ENCODE measurements at places on chromosomes 5 and 9. TPM values are rescaled to one million over a fixed set of nuclear protein-coding genes. Genes with fewer than 3 reads are reported as not detected.

- DNase-seq: no peak
These were observed 8.1 kb downstream of the TNFAIP8 start for GRCh38 chr5:119363936-119364335.

DNA sequence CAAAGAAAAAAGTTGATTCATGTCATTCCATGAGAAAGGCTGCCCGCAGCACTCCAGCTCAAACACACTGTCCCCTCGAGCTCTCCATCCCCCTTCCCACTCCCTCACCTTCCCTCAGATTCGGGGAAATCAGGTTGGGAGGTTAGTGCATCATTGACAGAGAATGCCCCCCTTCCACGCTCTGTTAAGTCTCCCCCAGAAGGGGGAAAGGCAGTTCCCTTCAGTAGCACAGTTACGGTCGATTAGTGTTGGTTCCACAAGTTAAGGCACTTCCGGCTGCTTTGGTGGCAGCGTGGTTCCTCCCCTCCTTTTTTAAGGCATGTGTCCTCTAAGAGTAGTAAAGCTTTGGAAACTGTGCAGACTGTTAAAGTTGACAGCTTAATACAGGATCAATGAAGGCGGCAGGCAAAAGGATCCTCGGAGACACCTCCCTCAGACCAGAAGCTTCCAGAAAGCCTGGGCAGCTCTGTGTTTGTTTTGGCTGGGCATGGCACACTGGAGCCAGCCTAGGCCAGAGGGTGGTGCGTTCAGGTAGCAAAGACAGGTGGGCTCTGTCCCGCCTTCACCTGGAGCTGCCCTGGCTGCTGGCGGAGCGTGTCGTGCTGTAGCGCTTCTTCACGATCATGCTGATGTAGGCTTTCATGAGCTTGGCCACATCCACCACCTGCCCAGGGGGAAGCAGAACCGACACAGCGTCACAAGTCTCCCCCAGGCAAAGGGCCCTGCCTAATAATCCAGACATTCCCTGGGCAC is 49.5 kb upstream of the RETREG1 start:
- no peak for DNase-seq

DNA sequence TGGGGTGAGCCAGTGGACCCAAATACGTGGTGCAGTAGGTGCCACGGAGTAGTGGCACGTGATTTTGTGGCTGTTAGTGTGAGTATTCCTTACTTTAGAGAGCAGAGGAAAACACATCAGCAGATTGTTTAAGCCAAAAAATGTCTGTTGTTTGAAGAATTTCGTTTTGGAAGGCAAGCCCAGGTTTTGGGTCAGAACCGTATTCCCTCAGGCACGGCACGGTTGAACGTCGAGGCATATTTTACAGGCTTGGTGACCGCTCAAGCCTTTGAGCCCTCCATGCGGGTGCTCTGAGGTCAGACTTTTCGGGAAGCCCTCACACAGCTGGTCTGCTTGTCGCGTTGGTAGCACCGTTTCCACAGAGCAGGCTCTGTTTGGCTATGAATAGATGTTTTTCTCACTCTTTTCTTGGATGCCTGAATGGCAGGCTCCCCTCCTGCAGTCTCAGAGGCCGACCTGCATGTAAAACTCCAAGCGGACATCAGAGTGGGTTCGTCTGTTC is 27.2 kb downstream of the NEK6 start:
- DNase-seq: no peak

- DNase-seq: no peak
These were observed 252.8 kb downstream of the MAST4 start for GRCh38 chr5:66848749-66849641.

DNA sequence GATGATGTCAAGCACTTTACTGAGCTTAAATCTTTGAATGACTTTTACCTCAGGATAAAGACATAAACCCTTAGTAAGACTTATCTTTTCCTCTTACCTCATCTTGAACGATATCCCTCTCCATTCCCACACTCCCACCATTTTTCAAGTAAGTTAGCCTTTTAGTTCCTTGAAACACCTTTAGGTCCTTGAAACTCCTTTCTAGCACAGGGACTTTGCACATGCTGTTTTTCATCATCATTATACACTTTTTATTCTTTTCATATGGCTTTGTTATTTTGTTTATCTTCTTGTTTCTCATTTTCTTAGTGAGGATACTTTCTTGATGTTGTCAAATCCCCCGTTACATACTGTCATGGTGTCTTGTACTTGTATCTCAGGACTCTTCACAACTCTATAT is 24.8 kb downstream of the YTHDC2 start:
- DNase-seq: no peak

DNA sequence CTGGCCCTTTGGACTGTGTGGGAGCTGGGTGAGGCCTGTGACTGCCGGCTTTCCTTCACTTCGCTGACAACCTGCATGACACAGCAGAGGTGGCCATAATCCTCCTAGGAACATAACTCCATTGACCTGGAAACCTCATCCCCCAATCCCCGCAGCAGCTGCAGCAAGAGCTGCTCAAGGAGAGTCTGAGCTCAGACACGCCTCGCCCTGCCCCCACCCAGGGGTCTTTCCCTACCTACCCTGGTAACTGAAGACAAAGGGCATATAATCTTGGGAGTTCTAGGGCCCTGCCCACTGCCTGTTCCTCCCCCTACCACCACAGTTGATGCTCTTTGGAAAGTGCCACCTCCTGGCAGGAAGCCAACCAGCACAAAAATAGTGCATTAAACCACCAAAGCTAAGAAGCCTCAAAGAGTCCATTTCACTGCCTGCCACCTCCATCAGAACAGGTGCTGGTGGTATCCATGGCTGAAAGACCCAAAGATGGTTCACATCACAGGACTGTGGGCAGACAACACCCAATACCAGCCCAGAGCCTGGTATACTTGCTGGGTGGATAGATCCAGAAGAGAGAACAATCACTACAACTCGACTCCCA is 18.4 kb downstream of the TRIM36 start:
- DNase-seq: no peak

DNA sequence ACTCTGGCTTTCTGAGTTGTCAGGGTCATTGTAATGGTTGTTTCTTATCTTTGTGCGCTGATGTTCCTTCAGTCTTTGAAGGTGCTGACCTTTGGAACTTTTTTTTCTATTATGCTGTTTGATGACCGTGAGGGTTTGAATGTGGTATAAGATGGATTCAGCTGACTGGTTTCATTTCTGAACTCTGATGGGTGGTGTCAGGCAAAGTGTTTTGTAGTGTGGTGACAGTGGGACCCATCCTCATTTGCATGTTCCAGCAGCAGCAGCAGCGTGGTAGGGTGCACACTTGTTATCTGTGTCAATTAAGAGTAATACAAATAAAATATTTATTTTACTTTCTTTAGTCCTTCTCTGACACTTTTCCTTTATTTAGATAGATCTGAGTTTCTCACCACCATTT is 227.7 kb upstream of the PRR16 start:
- DNase-seq: no peak

GRCh38 chr5:43042626-43043399 is 2.7 kb upstream of the ANXA2R start:
- peak; percentile 81 for DNase-seq

GRCh38 chr5:87388129-87388528 is 24.6 kb downstream of the CCNH start:
- no peak for DNase-seq

GRCh38 chr9:93486268-93486667 is 32.9 kb upstream of the FAM120AOS start:
- DNase-seq: no peak

GRCh38 chr5:79205965-79206364 is 30.0 kb upstream of the JMY start:
- no peak for DNase-seq

DNA sequence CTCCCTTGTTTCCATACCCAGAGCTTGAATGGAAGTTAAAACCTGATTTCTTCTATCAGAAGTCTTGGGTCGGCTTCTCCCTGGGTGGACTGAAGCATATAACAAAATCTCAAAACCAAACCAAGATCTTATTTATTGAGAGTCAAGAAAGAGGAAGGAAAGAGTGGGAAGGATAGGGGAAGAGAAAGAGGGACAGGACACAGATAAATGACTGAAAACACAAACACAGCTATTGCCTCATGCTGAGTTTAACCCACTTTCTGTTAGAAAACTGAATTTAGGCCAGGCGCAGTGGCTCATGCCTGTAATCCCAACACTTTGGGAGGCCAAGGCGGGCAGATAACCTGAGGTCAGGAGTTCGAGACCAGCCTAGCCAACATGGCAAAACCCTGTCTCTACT is 92.9 kb downstream of the PALM2AKAP2 start:
- DNase-seq: no peak

DNA sequence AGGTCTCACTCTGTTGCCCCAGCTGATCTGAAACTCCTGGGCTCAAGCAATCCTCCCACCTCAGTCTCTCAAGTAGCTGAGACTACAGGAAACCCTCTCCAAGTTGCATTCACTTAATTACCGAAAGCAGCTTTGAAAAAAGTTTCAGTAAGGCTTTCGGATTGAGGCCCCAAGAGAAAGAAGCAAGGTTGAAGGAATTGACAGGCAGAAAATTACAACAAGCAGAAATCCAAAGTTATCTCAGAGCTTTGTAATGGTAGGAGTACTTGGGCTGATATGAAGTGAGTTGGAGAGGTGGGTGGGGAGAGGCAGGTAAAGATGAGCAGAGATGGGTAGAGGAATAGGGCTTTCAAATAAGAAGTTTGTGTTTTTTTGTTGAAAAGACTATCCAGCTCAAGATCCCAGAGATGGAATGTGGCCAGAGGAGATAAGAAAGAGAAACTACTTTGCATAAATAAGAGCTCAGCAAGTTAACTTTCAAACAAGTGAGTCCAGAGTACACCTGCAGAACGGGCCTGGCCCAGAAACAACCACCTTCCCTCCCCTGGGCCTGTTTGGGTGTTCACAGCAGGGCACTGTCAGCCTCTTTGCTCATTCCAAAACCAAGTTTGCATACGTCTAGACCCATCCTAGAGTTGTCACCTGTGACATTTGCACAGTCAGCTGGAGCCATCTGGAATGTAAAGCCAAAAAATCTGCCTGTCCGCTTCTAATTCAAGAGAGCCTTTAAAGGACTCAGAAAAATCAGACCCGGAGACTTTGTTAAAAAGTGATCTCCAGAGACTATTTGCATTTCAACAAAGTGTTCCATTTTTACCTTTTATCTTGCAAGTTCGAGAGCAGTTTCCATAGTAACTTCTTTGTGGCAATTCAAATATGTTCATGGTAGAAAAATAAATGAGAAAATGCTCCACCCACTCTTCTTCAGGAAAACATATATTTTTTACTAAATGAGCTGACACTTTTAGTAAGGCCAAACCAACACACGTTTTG is 2.2 kb upstream of the CLINT1 start:
- no peak for DNase-seq

DNA sequence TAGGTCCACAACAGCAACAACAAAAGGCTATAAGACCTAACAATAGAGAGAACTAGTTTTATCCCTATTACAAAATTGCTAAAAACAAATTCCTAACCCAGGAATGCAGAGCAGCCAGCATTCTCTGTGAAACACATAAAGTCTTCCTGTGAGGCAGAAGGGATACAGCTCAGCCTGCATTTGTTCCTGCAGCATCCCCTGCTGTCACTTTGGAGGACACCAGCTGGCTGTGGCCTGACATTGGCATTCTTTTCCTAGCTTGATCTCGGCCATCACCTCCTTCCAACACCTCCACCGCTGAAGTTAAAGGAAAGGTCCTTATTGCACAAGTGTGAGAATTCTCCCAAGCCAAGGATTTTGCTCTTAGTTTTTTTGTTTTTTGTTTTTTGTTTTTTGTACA is 186.1 kb downstream of the SNCAIP start:
- DNase-seq: no peak

- DNase-seq: no peak
These were observed 75.2 kb downstream of the NTRK2 start for GRCh38 chr9:84744726-84745125.

DNA sequence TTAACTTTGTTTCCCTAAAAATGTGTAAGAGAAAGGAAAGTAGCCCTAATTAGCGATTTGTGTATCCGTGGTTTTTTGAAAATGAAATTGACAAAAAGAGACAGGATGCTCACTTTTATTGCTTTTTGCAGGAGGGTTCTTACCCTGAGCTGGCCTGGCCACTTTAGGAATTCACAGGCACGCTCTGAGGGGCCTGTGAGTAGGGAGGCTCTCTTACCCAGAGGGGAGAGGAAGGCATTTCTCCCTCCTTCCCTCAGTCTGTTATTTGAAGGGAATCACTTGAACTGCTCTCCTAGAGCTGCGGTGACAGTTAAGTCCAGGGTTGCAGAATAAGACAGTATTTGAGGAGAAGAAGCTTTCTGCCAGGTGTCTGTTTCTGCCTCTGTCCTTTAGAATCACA is 16.7 kb downstream of the PIK3R1 start:
- DNase-seq: no peak

DNA sequence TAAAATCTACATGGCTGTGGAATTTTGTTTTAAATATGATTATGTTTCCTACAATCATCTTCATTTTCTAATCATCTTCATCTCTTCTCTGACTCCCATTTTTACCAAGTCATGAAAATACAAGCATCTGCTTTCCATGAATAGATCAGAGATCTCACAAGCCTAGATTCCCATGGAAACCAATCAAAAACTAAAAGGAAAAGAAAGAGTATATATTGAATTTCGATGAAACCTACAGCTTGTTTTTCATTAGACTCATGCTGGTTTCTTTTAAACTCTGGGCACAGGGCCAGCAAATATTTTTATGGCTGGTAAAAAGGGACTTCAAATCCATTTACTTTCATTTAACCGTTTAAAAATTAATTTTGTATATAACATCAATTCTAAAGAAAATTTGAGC is 51.2 kb downstream of the INVS start:
- no peak for DNase-seq

- DNase-seq: no peak
These were observed 34.1 kb downstream of the NEK6 start for GRCh38 chr9:124291801-124292396.

HSD17B4 gene
- 156 TPM for polyA plus RNA-seq

BAAT gene
- 0.54 TPM for polyA plus RNA-seq

IL33 gene
- polyA plus RNA-seq: 163 TPM

CDC25C gene
- polyA plus RNA-seq: 14.4 TPM

CDHR2 gene
- 0.41 TPM for polyA plus RNA-seq

FGF10 gene
- 48.9 TPM for polyA plus RNA-seq

PAIP1 gene
- polyA plus RNA-seq: 109 TPM

ANKRD34B gene
- polyA plus RNA-seq: not detected

BNC2 gene
- polyA plus RNA-seq: 14.2 TPM

ACER2 gene
- 3.6 TPM for polyA plus RNA-seq

Data from right lung (tissue), 10 donors.